ENCODE measurements at places on chromosomes 4 and X. TPM values are rescaled to one million over a fixed set of nuclear protein-coding genes. Genes with fewer than 3 reads are reported as not detected.

DNA sequence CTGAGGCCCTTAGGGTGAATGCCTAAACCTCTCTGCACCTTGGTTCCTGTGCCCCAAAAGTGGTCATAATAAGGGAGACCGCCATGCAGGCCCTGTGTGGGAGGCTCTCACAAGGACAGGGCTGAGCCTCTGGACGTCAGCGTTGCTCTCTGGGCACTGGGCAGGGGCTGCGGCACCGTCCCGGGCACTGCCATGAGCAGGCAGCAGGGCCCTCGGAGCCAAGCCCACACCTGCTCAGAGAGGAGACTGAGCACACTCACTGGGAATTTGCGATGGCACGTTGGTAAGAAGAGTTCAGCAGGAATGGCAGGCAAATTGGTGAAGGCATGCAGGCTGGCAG is 123.4 kb downstream of the HMX1 start:
- no peak for DNase-seq

DNA sequence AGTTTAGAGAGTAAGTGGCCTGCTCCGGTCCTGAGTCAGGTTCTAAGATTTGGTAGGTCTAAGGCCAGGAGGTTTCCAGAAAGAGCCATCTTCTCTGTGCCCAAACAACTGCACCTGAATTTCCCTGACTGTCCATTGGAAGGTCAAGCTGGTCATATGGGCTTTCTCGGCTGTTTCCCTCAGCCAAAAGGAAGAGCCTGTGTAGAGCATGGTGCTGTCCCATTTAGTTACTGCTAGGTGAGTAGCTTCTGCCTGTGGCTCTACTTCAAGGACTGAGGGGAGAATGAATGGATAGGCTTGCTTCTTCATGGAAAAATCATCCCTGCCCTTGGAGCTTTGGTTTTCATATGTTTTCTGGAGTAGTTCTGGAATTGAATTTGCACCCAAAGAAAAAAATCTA is 33.7 kb downstream of the NHSL2 start:
- DNase-seq, result no peak

DNA sequence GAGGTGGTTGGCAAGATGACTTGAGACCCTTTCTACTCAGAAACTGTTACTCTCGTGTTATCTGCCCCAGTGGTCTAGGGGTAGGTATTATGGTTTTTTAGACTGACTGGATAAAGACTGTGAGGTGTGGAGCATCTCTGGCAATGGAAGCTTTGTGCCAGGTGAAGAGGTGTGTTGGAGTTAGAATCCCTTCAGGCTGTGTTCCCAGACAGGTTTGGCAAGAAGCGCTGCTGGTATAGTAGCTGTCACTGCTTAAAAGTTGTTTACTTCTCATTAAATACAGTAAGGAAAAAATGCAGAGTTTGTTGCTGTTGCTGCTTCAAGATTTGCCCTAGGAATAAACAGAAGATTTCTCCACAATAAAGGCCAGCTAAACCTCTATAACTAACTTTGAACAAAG is 35.3 kb downstream of the AREG start:
- no peak for DNase-seq

GRCh38 chrX:69127466-69127865 is 37.8 kb downstream of the PJA1 start:
- no peak for DNase-seq

DNA sequence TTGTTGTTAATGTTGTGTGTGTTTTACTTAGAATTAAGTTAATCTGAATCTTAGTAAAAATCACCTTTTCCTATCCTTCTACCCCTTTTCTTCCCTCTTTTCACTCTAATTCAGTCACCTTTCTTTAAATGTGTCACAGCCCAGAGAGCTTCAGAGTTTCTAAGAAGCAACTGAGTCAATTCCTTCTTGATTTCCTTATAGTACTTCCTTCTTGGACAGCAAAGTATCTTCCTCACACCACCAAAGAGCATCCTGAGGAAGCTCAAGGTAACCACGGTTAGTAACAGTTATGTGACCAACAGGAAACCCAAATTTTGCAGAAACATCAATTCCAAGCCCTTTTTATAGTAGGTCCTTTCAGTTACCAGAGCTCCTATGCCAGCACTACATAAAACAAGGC is 243.2 kb upstream of the BMP3 start:
- no peak for DNase-seq

GRCh38 chr4:83250687-83251446 is 33.7 kb downstream of the COQ2 start:
- DNase-seq, result no peak

GRCh38 chr4:181007751-181008150 is 1235.5 kb upstream of the TENM3 start:
- DNase-seq, result no peak

GRCh38 chr4:84024405-84024804 is 474.7 kb downstream of the NKX6-1 start:
- DNase-seq, result no peak

- no peak for DNase-seq
Measured at GRCh38 chrX:123814343-123814742, 45.5 kb upstream of the XIAP start.

- no peak for DNase-seq
Measured at GRCh38 chr4:108814326-108814725, 51.5 kb upstream of the ETNPPL start.

DNA sequence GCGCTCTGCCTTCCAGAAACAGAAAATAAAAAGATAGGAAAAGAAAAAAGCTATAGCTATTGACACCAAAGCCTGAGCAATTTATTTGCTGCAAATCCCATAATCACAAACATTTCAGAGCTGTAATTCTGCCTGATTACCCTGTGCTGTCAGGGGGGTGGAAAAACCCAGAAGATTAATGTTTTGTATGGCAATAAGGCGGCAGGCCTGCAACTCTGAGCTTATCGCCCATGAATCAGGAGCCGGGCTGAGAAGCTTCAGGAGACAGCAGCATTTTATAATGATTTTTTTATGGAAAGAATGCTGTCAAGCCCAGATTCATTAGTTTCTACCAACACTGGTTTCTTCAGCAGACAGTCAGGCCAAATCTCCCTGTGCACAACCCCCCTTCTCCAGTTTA is 82.6 kb upstream of the TMEM164 start:
- no peak for DNase-seq

- no peak for DNase-seq
Measured at GRCh38 chr4:83852085-83852451, 316.2 kb downstream of the GPAT3 start.

- DNase-seq, result no peak
Measured at GRCh38 chrX:40022421-40022820, 75.3 kb downstream of the BCOR start.

DNA sequence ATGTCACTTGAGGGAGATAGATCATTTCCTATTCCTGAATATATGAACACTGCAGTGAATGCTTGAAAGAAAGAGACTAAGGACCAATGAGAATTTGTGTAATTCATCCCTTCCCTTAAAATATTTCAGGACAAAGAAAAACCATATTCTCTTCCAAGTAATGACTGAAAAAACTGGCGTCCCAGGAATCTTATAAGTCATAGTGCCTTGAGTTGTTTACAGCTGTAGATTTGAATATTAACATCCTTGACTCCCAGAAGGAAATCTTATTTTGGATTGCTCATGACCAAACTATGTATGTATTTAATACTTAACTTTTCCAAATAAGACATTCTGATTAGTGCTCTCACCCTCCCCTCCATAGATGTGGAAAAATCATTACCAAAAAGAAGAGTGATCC is 55.5 kb downstream of the CLDN22 start:
- DNase-seq, result no peak

DNA sequence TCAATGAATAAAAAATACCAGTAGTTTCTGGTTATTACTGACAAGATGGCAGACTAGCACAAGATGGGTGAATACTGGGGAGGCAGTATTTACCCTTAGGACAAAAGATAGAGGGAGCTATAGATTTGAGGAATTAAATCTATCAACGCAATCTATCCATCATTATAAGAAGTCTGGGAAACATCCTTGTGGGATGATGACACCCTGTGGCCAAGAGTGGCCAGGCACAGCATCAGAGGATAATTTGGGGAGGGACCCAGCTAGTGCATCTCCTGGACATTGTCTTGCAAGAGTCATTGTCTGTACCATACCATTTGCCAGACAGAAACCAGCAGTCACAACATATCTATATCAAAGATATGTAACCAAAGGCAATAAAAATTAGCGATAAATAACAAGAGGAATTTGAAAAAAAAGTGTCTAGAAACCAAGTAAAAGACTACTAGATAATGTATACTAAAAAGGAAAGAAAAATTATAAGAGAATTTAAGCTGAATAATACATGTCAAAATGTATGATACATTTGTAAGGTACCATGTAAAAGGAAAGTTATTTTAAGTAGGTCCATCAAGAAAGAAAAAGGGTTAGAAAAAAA is 22.9 kb downstream of the KCTD8 start:
- peak; percentile 59 for DNase-seq

DNA sequence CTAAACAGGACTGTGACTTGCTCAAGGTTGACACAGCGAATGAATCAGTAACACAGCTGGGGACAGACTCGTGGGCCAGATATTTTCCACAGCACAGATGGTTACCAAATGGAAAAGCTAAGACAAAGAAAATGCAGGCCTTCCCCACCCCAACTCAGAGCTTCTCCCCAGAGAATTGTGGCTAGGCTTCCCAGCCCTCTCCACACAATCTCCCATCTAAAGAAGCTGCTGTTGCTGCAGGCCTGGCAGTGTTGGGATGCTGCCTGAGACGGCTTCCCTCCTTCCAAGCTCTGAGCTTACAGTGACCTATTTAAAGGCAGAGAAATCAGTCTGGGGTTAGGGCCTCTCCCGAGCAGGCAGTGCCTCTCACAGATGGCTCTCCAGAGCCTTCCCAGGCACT is 46.5 kb upstream of the PGRMC1 start:
- DNase-seq, result no peak

DNA sequence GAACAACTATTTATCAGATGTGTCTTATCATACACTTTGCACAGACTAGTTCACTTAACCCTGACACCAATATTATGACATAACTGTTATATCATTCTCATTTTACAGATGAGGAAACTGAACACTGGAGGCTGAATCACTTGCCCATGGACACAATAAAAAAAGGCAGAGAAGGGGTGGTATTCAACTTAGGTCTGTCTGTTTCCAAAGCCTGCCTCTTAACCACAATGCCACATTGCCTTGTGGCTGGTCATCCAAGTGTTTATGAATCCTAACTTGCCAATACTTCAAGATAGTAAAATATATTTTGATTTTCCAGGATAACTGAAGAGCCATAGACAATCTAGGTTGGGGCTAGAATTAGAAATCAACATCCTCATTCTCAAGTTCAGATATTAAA is 327.8 kb downstream of the NR3C2 start:
- DNase-seq, result no peak

- no peak for DNase-seq
Measured at GRCh38 chrX:105695451-105695850, 126.9 kb upstream of the NRK start.

- DNase-seq, result no peak
Measured at GRCh38 chr4:125267630-125268029, 47.1 kb upstream of the FAT4 start.

DNA sequence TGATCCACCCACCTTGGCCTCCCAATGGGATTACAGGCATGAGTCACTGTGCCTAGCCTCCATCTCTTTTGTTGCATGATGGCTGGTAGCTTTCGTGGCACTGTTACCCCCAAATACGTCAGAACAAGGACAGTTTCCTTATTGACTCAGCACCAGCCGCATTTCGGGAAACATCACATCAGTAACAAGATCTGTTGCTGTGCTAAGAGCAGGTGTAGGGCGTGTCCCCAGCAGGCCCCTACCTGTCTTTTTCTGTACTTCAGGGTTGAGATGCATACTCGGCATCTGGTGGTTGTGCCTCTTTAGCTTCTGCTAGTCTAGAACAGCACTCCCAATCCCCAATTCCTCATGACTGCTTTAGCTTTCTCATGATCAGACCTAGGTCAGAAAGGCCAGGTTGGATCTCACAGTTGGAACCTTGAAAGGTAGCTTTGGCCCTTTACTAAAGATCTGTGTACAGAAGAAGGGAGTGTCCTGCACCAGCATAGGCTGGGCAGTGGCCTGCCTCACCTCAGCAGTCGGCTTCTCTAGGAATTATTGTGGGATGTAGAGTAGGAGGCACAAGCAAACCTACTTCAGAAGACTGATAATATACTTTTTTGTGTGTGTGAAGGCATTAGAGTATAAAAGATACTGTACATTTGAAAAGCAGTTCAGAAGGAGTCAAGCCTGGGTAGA is 36.8 kb downstream of the NSD2 start:
- no peak for DNase-seq

The DCAF8L2 gene
- total RNA-seq, result 0.62 TPM

The GYPE gene
- total RNA-seq, result 0.41 TPM

The CORIN gene
- 0.51 TPM for total RNA-seq

The PNMA5 gene
- total RNA-seq, result not detected

The SPANXB1 gene
- not detected for total RNA-seq

The NALF2 gene
- 0.74 TPM for total RNA-seq

The GSPT2 gene
- total RNA-seq, result 16.4 TPM

The AMBN gene
- total RNA-seq, result not detected

The RAB40AL gene
- 0.62 TPM for total RNA-seq

All from endothelial cell (in vitro differentiated cells).